ENCODE measurements at places on chromosomes 13 and 19.

GRCh38 chr13:100735494-100735893 lies 60.9 kb upstream of the TMTC4 start:
- no peak for DNase-seq

DNA sequence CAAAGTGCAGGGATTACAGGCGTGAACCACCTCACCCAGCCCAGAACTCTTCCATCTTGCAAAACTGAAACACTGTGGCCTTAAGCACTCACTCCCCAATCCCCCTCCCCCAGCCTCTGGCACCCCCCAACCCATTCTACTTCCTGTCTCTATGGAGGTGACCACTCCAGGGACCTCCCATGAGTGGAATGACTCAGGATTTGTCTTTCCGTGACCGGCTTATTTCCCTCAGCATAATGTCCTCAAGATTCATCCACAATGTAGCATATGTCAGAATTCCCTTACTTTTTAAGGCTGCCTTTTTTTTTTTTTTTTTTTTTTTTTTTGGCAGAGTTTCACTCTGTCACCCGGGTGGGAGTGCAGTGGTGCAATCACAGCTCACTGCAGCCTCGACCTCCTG lies 3.6 kb upstream of the F2RL3 start:
- DNase-seq: no peak

- no peak for DNase-seq
Measured at GRCh38 chr13:26474286-26474685, 83.2 kb upstream of the WASF3 start.

DNA sequence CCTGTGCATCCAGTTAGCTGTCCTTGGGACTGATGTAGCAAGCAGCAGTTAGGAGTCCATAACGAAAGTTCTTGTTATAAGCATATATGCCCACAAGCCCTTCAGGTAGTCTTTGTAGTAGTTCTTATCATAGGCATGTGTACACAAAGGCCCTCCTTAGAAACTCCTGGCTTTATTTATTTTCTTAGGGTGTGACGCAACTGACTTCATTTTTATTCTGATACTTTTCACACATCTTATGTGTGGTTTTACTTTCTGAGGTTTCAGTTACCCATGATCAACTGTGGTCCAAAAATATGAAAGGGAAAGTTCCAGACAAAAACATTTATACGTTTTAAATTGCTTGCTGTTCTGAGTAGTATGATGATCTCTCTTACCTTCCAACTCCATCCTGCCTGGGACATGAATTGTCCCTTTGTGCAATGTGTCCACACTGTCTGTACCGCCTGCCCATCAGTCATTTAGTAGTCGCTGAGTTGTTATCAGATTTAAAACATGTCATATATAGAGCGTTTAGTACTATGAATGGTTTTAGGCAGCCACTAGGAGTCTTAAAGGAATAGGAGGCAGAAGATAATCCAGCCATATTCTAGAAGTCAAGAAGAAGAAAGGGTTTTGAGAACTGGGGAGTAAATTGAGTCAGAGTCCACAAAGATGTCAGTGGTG lies 19.4 kb downstream of the GPC5 start:
- DNase-seq: no peak

- peak; percentile 7 for DNase-seq
Measured at GRCh38 chr13:84730376-84730775, 848.1 kb upstream of the SLITRK1 start.

- peak; percentile 90 for DNase-seq
Measured at GRCh38 chr19:58559275-58560006, 1.0 kb upstream of the UBE2M start.

DNA sequence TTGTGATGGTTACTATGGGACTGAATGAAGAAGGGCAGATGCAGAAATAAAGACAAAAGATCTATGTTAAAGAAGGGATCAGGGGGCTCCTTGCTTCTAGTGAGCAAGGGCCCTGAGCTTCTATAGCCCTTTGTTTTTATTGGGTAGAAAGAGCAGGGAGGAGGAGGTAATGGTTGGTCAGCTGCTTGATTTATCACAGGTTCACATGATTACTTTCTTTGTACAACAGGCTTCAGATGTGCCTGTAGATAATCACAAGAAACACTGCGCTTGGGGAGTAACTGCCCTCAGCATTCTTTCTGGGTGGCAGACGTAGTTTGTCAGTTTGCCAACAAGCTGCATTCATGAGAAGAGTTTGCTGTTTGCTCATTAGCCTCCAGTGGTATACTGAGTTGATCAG lies 4.8 kb upstream of the ZNF439 start:
- no peak for DNase-seq

- DNase-seq: no peak
Measured at GRCh38 chr13:65911546-65912193, 1318.5 kb downstream of the PCDH9 start.

DNA sequence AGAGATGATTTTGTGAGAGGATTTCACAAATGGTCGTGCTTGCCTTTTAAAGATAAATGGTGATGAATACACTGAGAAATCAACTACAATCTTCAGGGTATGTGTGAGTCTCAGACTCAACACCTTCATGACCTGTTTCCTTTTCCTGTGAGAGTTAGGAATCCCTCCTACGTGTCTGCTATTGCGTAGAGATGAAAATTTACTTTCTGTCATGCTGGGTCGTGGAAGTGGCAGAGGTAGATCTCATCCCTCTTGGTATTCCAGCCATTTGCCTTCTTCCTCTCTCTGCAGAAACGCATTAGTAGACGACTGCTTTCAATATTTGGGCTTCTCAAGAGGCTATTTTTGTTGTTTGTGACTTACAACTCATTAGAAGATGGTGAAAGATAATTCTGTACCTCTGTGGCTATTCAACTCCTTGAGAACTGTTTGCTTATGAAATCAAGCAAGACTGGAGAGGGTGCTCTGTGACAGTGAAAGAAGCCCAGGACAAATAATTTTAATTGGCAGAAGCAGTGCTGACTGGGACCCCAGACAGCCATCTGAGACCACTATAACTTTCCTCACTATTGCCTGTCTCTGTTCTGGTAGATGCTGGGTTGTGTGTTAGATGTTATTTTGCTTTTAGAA lies 233.1 kb downstream of the LACC1 start:
- no peak for DNase-seq
